ENCODE measurements at places on chromosomes 2 and 18.

- no peak for DNase-seq
Observed at GRCh38 chr18:3826021-3826420, 376.0 kb downstream of the TGIF1 start.

DNA sequence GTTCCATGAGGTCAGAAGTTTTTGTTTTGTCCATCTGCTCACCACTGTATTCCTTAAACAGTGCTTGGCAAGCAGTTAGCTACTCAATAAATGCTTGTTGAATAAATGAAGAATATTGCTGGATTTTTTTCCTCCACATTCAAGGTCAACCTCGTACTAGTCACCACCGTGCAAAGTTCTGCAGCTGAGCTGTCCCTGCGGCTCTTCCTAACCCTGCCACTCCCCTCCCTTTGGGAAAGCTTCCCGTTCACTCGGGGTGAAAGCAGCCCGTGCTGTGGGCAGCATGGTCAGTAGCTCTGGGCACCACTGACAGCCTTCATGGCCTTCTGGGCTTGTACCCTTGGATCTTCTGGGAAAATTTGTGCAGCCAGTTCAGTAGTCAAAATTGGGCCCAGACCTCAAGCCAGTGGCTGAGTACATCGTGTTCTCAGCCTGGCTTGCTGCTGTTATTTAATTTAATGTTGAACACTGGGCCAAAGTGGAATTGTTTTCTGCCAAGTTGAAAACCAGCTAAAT, 469.3 kb upstream of the RAB12 start:
- DNase-seq = no peak

DNA sequence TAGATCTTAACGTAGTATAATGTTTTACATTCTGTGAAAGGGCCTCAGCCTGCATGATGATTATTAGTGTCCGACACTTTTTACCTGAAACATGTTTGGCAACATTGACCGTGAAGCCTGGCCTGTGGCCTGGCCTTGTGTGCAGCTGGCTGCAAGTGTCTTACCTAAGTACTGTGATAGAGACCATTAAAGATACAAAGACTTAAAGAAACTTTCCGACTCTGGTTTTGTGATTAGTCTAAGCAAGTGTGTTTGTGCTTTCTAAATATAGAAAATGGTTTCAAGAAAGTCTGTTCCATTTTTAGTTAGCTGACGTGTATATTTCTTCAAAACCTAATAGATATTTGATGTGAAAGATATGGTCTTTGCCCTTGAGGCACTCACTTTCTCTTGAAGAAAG, 601.8 kb downstream of the LRP1B start:
- no peak for DNase-seq

DNA sequence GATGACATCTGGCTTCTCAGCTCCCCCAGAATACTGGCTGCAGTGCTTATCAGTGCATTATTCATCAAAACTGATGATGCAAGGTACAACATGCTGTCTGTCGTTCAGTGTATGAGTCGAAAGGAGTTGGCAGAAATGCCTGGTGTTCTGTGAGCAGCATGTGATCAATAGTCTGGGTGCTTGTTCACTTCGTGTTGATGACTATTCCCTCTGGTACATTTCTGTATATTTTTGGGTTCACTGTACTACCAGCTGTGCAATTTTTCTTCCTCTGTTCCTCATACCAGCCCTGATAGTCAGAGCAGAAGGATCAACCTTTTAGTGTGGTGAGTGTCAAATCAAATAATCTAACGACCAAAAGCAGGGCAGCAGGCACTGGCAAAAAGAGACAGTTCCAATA, 59.0 kb upstream of the KLHL14 start:
- no peak for DNase-seq

- no peak for DNase-seq
Observed at GRCh38 chr2:217260441-217261115, 400.7 kb upstream of the TNP1 start.

DNA sequence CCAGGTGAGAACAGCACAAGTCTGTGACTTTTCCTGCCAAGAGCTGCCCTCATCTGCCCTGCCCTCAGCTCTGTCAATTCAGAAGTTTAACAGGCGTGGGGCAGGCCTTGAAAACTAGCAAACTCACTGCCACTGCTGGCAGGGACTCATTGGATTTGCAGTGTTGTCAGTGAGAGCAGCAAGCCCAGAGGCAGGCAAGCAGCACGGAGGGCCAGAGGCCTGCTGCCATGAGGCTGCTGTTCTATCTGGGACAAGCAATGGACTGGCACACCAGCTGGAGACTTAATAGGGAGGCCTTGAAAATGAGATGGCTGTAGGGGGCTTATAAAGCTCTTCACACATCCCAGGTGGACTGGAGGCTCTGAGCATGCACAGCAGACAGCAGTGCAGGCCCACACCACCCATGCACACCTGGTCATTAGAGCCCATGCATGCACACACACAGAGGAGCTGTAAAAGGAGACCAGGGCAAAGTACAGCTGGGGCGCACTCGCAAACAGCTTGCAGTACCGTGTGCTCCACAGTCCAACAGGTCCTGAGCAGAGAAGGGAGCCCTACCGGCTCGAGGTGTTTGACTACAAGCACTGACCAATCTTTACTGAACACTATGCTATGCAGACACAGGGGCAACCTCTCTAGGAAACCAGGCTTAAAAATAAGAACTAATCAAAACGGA, 28.7 kb downstream of the MGAT4A start:
- no peak for DNase-seq

- DNase-seq = no peak
Observed at GRCh38 chr2:72973137-72973535, 55.8 kb downstream of the EMX1 start.

DNA sequence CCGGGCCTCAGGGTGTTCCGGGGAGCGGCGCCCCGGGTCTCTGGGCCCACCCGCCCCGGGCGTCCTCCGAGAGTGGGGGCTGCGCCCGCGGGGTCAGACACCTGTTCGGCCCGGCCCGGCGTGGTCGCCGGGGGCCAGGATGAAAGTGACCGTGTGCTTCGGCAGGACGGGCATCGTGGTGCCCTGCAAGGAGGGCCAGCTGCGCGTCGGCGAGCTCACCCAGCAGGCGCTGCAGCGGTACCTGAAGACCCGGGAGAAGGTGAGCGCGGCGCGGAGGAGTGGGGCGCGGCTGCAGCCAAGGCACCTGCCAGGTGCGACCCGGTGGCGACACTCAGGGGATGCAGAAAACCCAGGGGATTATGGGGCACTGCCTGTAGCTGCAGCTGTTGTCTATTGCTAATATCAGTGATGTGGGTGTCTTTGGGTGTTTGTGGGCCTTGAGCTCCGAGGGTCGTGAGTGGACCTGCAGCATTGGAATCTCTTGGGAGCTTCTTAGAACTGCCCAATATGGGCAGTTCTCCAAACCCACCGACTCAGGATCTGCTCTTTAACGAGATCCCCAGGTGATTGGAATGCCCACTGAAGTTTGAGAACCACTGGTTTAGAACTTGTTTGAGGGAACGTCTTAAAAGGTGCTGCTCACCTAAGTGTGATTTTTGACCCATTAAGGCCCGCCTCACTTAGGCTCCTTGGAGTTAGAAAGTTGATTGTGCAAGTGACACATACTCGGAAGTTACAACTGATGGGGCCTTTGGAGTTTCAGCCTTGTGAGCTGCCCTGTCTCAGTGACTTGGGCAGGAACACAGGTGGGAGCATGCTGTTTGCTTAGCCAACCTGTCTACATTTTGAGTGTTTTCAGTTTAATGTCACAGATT, 823 bp downstream of the PARD3B start:
- DNase-seq = no peak

- no peak for DNase-seq
Observed at GRCh38 chr2:135386993-135387392, 144.0 kb downstream of the ZRANB3 start.

GRCh38 chr2:106191511-106192016, 2.5 kb downstream of the UXS1 start:
- no peak for DNase-seq

DNA sequence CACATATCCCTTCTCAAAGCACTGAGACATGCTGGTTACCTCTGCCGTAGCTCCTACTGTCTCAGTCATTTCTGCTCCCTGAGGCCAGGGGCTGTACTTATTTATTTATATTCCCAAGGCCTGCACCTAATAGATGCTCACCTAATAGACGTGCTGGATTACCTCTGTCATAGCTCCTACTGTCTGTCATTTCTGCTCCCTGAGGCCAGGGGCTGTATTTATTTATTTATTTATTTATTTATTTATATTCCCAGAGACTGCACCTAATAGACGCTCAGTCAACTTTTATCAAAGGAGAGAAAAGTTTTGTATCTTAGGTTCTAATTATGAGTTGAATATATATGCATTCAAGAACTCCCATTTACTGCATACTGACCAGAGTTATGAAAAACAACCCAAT, 414.0 kb upstream of the TRIB2 start:
- DNase-seq = no peak

- no peak for DNase-seq
Observed at GRCh38 chr18:54125429-54125828, 99.0 kb downstream of the MBD2 start.

DNA sequence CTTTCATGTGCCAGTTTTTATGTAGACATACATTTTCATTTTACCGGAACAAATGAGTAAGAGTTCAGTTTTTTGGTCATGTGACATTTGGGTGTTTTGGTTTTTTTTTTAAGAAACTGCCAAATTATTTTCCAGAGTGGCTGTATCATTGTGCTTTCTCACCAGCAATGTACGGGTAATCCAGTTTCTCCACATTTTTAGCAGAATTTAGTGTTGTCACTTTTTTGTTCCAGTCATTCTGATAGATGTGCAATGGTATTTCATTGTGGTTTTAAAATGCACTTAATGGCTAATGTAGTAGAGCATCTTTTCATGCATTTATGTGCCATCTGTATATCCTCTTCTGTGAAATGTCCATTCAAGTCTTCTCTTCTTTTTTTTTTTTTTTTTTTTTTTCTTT, 126.5 kb upstream of the FBXO11 start:
- no peak for DNase-seq

- DNase-seq = no peak
Observed at GRCh38 chr2:189163889-189164288, 15.7 kb downstream of the COL5A2 start.

- DNase-seq = no peak
Observed at GRCh38 chr2:128562471-128563347, 244.0 kb upstream of the HS6ST1 start.

GRCh38 chr2:24972315-24972961, 683 bp upstream of the DNAJC27 start:
- peak; percentile 27 for DNase-seq

GRCh38 chr2:54543733-54544396, 87.7 kb downstream of the SPTBN1 start:
- DNase-seq = no peak

- DNase-seq = no peak
Observed at GRCh38 chr2:146990311-146991054, 854.3 kb upstream of the ACVR2A start.

DNA sequence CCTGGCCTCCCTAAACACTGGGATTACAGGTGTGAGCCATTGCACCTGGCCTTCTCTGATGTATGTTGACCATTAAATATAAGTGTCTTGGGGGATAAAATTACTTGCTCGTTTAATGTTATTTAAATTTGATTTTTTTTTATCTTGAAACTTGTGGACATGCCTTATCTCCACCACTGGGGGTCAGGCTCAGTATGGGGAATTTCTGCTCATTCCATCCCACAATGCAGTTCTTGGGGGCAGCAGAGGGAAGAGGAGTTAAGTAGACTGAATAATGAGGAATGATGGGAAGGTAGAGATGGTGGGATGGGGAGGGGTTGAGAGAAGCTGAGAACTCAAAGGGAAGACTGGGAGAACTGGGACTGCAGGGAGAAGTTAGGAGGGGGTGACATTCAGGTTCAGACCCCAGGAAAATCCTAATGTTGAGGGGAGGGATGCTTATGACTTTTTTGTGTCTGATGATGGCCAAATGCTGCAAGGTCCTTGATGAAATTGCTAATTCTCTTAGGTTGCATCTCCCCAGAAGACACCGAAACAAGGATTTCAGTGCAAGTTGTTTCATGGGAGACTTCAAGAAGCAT, 174.2 kb downstream of the MIB1 start:
- DNase-seq = no peak

GRCh38 chr2:45237850-45238542, 228.7 kb upstream of the SIX2 start:
- no peak for DNase-seq

DNA sequence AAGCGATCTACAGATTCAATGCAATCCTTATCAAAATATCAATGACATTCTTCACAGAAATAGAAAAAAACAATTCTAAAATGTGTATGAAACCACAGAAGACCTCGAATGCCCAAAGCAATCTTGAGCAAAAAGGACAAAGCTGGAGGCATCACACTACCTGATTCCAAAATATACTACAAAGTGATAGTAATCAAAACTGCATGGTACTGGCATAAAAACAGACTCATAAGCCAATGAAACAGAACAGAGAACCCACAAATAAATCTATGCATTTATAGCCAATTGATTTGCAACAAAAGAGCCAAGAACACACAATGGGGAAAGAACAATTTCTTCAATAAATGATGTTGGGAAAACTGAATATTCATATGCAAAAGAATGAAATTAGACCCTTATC, 99.2 kb downstream of the POLR1A start:
- no peak for DNase-seq

- no peak for DNase-seq
Observed at GRCh38 chr2:100948942-100949811, 52.9 kb upstream of the RPL31 start.

DNA sequence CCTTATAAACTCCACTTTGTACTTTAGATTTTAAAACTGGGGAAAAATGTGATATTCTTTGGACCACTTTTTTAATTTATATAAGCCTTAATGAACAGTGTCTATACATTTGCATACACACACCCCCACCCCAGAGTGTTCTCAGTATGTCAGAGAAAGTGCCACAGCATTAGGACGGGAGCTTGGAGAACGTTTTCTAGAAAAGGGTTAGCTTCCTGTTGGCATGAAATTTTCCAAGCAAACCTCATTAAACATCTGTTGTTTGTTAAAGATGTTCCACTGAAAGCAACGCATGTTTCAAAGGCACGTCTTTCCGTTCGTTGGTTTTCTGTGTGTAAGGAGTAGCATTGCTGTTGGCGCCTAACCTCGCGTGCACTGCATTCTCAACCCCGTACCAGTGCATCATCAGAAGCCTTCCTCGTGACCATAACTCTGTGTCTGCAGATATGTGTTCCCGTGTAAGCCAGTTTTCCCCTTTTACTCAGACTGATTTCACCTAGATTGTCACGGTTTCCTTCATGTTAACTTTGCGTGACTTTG, 228.5 kb downstream of the ALPK2 start:
- DNase-seq = no peak

GRCh38 chr2:198861080-198861479, 596.7 kb downstream of the SATB2 start:
- DNase-seq = no peak

- DNase-seq = no peak
Observed at GRCh38 chr2:241081643-241082340, 20.3 kb downstream of the MTERF4 start.

- no peak for DNase-seq
Observed at GRCh38 chr2:167331636-167332232, 443.5 kb downstream of the XIRP2 start.

GRCh38 chr18:51171223-51171622, 26.3 kb downstream of the MEX3C start:
- peak; percentile 44 for DNase-seq

- DNase-seq = no peak
Observed at GRCh38 chr2:151933266-151933804, 105.1 kb upstream of the ARL5A start.

GRCh38 chr2:25055376-25055920, 13.6 kb downstream of the EFR3B start:
- DNase-seq = no peak

- DNase-seq = no peak
Observed at GRCh38 chr2:216108310-216108966, 710 bp upstream of the XRCC5 start.
